Vagina (tissue), 2 donors: ENCODE measurements at places on chromosomes 6 and 20.

GRCh38 chr6:14281811-14282660 lies 164.5 kb downstream of the CD83 start:
- no peak for DNase-seq

DNA sequence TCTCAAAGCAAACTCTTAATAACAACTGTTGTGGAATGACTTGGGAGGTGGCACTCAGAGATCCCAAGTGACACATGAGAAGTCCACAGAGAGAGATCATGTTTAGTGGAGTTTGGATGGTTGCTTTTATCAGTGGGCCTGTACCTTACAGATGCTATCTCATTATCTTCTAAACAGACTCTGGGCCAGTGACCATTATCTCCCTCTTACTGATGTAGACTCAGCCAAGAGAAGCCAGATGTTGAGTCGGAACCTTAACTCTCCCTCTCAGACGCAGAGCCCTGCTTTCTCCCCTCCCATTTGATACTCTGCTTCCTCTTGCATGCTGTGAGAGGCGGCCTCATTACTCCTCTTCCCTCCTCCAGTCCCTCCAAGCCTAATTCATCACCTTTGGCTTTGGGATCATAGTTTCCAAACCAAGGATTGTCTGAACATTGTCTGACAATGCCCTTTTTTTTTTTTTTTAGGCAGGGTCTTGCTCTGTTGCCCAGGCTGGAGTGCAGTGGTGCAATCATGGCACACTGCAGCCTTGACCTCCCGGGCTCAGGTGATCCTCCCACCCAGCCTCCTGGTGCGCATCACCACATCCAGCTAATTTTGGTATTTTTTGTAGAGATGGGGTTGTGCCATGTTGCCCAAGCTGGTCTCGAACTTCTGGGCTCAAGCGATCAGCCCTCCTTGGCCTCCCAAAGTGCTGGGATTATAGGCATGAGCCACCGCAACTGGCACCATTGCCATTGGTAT lies 4.5 kb upstream of the DDR1 start:
- DNase-seq: no peak

DNA sequence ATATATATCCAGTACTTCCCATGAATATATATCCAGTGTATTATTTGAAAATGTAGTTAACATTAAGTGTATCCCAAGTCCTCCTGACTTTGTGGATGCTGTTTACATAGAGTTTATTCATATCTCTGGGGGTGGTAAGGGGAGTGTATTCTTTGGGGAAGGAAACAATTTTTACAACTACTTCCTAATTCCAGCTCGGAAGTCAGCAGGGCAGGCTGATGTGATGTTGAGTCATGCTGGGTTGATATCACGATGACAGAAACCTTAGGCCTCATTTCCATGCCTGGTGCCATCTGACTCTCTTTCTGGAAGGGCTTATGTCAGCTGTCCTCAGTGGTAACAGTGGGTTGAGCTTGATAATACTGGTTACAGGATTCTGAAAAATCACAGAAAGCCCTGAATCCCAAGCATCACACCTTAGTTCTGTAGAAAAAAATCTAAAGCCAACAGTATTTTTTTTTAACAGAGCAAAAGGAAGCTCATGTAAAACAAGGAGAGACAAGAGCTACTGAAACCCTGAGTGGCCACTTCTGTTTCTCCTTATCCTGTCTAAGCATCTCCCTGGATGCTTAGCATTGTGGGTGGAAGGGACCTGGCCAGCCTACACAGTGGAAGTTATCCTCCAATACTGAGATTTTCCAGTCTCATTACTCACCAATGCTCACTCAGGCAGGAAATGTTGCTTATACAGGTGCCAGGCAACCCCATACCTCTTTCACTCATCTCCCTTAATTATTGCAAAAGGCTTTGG lies 75.2 kb upstream of the IYD start:
- no peak for DNase-seq

DNA sequence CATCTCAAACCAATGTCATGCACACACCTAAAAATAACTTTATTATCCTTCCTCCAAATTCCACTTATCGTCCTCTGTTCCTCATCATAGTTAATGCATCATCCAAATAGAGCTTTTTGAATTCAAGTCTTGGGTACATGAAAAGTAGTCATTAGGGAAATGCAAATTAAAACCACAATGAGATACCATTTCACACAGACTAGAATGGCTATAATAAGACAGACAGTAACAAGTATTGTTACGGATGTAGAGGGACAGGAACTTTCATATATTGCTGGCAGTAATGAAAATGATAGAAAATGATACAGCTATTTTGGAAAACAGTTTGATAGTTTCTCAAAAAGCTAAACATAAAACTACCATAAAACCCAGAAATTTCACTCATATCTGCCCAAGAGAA lies 59.1 kb downstream of the FHL5 start:
- no peak for DNase-seq

DNA sequence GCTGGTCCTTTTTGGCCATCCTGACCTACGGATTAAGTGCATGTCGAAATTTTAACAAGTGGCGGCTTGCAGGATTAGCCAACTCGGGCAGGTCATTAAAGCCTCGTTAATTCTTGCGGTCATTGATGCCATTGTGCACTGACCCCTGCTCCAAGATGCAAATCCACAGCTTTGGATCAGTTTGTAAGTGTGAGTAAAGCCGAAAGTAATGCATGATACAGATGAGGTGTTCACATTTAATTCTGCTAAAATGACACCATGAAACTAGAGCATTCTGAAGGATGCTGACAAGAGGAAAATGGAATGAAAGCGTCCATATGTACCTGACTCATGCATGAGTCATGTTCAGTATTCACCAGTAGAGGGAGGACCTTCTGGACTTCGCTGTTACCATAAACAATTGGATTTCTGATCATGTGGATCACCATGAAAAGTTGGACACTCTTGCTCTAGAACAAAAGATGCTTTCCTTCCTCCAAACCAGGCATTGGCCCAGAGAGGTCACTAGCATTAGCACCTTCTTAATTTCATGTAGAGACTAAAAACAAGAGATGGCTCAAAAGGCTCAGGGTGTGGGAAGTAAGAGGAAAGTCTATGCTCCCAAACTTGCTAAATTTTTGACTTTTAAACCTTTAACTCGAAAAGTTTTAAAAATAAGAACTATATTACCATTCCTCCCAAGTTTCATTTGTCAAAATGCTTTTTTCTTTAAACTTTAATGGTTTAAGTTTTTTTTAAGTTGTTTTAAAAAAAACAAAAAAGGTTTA lies 48.0 kb downstream of the MUC22 start:
- DNase-seq: no peak

- DNase-seq: no peak
These were observed 92.0 kb upstream of the CCN2 start for GRCh38 chr6:132043148-132043547.

DNA sequence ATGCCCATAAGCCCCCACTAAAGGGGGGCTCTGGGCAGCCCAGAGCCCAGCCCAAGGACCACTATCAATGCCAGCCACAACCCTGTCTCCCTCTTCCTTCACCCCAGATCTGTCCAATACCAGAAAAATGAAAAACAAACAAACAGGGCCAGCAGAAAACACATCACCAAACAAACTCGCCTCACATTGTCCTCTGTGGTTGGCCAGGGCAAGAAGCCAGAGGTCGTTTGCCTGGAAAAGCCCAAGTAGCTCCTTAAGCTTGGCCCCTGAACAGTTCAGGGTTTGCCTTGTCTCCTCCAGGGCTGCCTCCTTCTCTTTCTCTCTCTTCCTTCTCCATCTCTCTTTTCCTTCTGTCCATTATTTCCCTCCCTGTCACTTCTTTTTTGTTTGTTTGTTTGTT lies 10.1 kb upstream of the SCUBE3 start:
- no peak for DNase-seq

DNA sequence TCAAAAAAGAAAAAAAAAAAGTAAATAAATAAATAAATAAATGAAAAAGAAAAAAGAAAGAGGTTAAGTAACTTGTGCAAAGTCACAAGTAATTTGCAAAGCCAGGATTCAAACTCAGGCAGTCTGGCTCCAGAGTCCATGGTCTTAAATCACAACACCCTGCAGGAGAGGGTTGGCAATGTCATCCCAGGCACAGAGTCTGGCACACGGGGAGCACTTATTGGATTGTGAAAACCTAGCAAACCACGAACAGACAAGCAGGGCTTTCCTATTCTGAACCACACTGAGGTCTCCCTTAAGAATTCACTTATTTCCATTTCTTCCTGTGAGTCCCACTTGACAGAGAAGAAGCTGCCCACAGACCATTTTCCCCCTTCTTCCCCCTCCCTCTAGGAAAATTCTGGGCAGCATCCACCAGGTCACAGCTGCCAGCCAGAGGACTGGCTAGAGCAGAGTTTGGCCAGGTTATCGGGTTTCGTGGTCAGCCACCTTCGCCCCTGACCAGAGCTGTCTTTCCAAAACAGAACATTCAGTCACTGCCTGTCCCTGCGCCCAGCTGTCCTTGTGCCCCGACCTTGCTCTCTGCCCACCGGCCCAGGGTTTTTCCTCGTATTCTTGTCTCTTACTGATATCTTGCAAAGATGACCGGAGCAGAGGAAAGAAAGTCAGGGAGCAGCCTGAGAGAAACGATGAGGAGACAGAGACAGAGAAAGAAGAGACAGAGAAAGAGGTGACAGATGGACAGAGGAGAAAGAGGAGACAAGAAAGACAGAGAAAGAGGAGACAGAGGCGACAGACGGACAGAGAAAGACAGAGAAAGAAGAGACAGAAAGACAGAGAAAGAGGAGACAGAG lies 106.4 kb upstream of the PTPN1 start:
- DNase-seq: no peak

- no peak for DNase-seq
These were observed 26.9 kb upstream of the ADTRP start for GRCh38 chr6:11805259-11806053.

DNA sequence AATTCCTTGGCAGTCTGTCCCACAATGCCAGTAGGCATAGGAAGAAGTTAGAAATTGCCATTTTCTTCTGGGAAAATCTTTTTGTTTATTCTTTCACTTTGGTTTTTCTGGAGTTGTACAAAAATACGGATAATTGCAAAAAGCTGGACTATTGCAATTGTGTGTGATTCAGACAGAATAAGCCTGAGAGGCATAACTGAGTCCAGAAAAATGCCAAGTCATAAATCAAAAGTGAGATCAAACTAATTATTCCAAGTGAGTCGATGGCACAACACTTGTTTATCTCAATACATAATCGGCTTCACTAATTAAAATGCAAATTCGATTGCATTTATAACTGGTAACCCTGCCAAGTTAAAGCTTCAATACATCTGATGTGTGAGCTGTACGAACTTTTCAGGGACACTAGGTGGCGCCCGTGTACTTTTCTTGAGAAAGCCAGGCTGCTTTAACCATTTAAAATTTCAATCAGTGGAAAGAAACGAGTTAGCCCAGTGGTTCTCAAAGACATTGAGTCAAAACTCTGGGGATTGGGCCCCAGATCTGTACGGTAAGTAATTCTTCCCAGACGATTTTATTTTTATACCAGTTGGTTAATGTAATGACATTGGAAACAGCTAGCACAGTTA lies 102.6 kb downstream of the LAMP5 start:
- DNase-seq: no peak

GRCh38 chr6:140178520-140178919 lies 804.1 kb upstream of the CITED2 start:
- no peak for DNase-seq

DNA sequence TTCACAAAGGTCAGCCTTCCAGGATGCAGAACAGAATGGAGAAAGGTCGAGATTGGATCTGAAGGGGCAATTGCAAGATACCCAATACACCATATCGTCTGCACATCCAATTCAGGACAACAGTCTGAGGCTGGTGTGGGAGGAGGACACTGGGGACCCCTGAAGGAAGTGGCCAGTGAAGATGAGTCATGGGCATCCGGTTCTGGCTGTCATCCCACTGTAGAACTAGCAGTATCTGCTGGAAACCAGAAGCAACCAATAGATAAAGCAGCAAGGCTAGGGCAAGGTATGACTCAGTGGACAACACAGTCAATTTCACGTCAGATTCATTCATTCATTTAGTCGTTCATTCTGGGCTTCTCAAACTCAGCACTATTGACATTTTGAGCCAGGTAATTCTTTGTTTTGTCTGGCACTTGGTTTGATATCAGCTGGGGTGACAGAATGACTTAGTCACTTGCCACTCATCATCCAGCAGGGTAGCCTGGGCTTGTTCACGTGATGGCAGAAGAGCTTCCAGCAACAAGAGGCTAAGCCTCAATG lies 30.3 kb upstream of the SHLD1 start:
- no peak for DNase-seq

- no peak for DNase-seq
These were observed 72.4 kb downstream of the FGD2 start for GRCh38 chr6:37077905-37078296.

- no peak for DNase-seq
These were observed 72.6 kb downstream of the SCAND1 start for GRCh38 chr20:35881676-35882075.

GRCh38 chr6:7628909-7629308 lies 38.9 kb downstream of the SNRNP48 start:
- no peak for DNase-seq

GRCh38 chr6:10610289-10610688 lies 84.1 kb downstream of the C6orf52 start:
- no peak for DNase-seq

- DNase-seq: no peak
These were observed 11.7 kb downstream of the SIM1 start for GRCh38 chr6:100452998-100453397.

DNA sequence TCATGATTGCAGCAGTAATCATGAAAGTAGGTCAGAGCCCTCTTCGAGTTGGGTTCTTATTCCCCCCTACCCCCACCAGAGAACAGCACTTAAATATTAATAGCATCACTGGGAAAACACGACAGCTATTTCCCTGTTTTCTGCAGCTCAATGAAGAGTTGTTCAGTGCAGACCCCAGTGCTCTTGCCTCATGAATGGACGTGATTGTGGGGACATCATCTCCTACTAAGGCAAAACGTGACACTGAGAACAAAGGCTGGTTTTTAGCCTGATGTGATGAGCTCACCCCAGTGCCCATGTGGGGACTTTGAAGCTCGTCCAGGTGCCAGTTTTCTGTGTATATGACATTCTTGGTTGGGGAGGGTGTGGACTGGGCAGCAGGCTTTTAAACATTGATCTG lies 105.9 kb downstream of the SLC35F1 start:
- DNase-seq: no peak

DNA sequence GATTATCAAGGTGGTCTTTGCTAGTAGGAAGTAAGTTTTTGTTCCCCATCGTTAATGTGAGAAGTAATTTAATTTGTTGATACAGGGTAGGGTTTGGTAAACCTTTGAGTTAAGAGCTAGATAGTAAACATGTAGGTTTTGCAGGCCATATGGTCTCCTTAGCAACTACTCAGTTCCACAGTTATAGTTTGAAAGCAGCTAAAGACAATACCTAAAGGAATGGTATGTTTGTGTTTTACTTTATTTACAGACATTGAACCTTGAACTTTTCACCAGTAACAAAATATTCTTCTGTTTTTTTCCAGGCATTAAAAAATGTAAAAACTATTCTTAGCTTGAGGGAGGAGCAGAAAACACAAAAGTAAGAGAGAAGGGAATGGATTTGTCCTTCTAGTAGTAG lies 1.7 kb downstream of the CAP2 start:
- DNase-seq: no peak

DNA sequence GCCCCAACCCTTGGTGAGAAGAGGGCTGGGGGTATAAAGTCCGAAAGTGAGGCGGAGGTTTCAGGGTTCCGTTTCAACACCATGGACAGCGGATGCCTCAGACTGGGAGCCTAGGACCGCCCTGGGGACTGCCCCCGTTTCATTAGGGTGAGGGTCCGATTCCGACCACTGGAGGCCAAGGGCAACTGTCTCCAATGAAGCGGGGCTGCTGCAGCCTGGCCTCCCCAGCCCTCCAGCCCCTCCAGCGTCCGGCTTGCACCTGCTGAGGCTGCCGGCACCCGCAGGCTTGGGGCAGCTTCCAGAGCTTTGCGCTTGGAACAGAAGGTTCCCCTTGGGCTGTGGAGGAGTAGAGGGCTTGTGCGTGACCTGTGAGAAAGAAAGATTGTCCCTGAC lies 39.9 kb downstream of the YTHDF1 start:
- DNase-seq: no peak

GRCh38 chr20:20024942-20025341 lies 7.8 kb downstream of the NAA20 start:
- no peak for DNase-seq
